ENCODE measurements at places on chromosomes 16 and 17.

GRCh38 chr17:55741356-55741700 lies 9.5 kb upstream of the PCTP start:
- no peak for DNase-seq

GRCh38 chr16:68779891-68780290 lies 42.8 kb downstream of the CDH1 start:
- DNase-seq, result no peak

DNA sequence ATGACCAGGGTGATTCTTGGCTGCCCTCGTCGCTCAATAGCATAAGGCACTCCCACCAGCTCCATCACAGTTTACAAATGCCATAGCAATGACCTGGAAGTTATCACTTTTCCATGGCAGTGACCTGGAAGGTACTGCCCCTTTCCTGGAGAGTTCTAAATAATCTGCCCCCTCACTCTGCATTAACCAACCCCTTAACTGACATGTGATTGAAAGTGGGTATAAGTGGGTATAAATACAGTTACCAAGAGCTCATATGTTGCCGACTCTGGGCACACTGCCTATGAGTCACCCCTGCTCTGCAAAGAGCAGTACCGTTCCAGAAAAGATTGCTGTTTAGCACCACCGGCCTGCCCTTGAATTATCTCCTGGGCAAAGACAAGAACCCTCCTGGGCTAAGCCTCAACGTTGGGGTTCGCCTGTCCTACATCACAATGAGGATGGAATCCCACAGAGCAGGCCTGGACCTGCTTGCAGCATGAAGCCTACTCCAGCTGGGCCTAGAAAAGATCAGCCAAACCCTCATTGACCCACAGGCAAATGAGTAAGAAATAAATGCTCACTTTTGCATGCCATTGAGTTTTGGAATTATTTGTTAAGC lies 95.2 kb upstream of the SEC14L1 start:
- no peak for DNase-seq

- no peak for DNase-seq
Observed at GRCh38 chr17:21164216-21164615, 37.5 kb downstream of the DHRS7B start.

GRCh38 chr17:15464231-15464985 lies 3.0 kb downstream of the CDRT4 start:
- DNase-seq, result no peak

- DNase-seq, result no peak
Observed at GRCh38 chr16:69931631-69932030, 19.5 kb upstream of the CLEC18A start.

- DNase-seq, result no peak
Observed at GRCh38 chr17:53406907-53407306, 415.8 kb upstream of the KIF2B start.

- DNase-seq, result no peak
Observed at GRCh38 chr17:62172492-62173291, 107.6 kb upstream of the MED13 start.

DNA sequence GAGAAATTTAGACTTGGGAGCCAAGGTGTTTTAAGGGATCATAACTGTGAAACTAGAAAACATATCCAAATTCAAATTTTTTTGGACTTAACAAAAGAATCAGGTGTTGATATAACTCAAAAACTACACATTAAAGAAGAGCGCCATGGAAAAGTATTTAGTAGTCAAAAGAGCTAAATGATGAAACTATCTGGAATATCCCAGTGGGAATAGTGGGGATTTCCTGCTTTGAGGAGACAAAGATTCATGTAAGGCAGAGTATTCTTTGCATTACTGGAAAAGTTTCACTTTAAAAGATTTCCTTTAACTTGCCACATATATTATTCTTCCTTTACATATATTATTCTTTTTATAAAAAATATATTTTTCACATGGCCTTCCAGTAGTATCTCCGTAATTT lies 40.3 kb upstream of the VPS4A start:
- DNase-seq, result no peak

DNA sequence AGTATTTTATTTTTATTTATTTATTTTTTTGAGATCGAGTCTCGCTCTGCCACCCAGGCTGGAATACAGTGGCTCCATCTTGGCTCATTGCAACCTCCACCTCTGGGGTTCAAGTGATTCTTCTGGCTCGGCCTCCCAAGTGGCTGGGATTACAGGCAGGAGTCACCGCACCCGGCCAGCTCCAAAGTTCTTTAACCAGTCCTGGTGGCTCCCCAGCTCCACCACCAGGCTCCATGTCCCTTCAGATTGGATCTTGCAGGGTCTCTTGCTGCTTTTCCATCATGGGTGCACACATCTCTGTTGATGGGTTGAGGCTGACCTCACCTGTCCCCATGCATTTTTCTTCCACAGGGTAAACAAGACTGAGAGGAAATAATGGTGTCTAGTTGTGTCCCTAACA lies 8.4 kb upstream of the USP36 start:
- DNase-seq, result no peak

DNA sequence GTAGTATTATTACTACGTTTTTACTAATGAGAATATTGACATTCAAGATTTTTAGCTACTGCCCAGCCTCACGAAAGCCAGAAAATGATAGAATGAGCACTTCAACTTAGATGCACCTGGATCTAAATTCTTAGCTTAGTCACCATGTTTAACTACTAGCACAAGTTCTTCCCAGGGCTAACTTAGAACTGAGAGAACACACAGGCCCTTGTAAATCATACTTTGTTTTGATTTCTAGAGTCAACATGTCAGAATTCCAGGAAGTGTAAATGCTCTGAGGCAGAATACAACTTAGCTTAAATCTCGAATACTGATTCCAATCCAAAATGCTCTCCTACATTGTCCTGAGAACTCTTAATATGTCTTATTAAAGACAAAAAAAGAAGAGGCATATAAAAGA lies 6.8 kb upstream of the ACSM1 start:
- DNase-seq, result no peak

GRCh38 chr17:44258811-44259351 lies 9.1 kb downstream of the SLC4A1 start:
- DNase-seq, result no peak

DNA sequence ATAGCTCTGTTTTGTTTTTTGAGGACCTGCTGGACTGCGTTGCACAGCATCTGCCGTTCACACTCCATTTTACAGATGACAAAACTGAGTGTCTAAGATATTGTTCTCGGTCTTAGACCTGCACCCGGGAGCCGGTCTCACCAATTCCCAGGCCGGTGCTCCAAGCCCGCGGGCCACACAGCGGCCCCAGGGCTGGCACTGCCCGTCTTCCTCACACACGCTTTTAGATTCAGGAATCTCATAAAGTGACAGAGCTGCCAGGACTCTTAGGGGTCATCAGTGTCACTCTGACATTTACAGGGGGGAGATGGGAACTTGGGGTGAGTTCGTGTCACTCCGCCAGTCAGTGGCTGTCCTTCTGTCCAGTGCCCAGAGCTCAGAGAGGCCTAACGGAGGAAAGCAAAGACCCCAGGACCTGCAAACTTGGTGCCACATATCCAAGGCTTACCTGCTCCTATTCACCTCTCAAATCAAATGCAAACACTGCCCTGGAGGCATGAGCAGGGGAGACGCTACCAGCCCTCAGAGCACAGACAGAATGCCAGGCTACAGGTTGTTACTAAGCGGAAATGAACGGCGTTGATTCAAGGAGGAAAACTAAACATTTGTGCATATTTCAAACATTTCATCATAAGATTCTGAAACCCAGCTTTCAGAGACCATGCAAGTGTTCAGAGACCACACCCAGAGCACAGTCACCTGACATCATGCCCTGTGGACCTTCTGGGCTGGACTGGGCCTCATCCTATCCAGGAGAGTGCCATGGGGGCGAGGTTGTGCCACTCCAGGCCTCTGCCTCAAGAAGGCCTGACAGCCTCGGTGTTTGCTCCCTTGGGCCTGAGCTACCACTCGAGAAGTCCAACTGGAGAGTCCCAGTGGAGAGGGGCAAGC lies 29.5 kb downstream of the TNFRSF13B start:
- no peak for DNase-seq

DNA sequence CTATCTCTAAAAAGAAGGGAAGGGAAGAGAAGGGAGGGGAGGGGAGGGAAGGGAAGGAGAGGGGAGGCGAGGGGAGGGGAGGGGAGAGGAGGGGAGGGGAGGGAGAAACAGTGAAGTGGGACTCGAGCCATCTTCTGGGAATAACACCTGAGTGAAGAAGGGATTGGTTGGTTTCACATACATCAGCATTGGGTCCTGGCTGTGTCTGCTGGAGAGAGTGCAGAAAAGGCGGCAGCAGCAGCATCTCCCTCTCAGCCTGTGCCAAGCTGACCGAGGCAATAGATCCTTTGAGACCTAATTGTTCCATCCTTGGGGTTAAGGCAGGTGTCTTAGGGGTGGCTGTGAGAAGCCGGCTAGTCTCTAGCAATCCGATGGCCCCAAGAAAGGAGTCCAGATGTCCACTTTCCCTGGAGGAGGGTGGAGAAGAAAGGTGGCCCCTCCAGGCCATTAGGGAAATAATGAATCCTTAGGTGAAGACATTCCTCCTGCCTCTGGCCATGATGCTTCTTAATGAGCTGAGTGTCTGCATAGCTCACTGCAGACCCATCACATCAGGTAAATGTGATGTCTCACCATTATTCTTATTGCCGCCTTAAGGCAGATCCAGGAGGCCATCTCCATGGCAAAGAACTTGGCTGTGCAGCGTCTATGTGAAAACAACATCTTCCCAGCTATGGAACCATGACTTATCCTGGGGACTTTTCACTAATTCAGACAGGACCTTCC lies 71.6 kb downstream of the WIPI1 start:
- no peak for DNase-seq

DNA sequence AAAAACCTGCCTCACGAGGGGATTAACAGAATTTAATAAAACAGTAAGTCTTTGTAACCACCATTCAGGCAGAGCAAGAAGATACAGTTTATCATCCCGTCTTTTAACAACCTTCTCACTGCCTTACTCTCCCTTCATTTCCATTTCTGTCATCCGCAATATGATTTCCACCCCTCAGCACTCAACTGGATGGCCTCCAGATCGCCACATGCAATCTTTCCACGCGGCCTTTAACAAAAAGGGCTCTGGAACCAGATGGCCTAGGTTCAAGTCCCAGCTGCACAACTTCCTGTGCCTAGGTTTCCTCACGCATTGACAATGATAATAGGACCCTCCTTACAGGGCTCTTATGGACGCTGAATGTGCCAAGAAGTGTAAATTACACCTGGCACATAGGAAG lies 103.6 kb downstream of the GAS7 start:
- no peak for DNase-seq

Measured in BJ (cell line).